ENCODE measurements at places on chromosomes 5 and 9.

DNA sequence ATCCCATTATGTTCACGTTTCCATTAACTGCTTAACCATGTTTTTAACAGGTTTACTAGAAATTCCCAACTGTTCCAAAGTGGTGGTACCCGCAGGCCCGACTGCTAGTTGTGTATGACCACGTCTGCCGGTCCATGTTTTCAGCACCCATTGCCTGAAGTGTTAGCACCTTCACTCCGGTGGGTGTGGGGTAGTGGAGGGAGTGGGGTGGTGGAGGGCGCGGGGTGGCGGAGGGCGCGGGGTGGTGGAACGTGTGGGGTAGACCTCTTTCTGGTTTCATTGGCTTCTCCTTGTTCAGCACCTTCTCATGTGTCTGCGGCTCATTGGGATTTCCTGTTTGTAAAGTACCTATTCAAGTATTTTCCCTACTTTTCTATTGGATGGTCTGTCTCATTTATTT lies 37.7 kb downstream of the TPPP start:
- DNase-seq, result no peak

DNA sequence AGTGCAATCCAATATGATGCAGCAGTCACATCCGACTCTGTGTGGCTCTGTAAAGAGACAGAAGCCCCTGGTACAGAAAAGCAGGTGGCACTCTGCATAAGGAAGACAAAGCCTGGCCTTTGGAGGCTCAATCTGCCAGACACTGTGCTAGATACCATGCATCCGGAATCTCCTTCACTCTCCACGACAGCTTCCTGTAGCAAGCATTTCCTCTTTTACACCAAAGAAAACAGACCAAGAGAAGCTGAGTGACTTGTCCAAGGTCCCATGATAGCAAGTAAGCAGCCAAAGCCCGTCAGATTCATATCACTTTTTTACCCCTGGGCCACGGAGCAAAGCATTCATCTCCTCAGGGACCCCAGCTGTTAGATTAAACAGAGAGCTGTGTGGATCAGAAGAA lies 64.2 kb upstream of the SMIM23 start:
- no peak for DNase-seq

GRCh38 chr5:100306000-100306399 lies 229.2 kb upstream of the FAM174A start:
- DNase-seq, result no peak

DNA sequence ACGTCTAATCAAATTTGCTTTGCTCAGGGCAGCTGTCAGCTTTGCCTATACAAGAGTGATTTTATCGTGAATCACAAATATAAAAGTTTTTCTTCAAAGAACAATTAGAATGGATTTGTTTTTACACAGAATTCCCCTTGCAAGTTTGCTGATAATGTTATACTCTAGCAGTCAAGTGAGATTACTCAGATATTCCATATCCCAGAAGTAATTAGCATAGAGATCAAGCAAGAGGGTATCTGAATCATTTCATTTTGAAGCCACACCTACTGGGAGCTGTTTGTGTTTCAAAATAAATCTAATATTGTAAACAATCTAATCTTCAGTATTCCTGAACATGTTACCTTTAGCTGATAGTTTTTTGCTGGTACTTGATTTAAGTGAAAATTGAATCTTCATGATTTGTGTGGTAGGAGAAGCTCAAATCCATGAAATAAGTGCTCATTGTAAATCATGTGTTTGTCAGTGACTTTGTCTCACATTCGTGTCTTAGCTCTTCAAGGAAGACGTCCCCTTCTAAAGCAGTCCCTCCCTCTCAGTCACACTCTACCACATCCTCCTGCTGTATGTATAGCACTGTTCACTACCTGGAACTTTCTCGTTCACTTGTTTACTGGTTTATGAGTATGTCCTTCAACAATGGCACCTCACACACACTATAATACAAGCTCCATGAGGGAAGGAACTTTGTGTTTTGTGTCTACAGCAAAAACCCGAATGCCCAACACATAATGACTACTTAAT lies 3.3 kb upstream of the TTC39B start:
- no peak for DNase-seq

DNA sequence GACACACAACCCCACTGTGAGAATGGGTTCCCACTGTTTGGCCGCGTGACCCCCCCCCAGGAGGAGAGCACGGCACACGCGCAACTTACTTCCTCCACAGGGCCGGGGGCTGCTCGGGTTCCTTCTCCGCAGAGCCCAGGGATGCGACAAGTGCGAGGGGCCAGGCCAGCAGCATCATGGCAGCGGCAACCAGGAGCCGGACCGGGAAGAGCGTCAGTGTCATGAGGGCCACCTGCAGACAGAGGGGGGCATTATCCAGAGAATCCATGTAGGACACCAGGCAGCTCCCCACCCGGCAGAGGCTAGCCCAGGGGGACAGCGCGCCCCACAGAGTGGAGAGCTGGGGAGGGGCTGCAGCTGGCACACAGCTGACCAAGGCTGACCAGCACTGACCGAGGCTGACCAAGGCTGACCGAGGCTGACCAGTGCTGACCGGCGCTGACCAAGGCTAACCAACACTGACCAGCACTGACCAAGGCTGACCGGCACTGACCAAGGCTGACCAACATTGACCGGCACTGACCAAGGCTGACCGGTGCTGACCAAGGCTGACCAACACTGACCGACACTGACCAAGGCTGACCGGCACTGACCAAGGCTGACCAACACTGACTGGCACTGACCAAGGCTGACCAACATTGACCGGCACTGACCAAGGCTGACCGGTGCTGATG lies 22.3 kb downstream of the LPCAT1 start:
- DNase-seq, result no peak

- DNase-seq, result no peak
Measured at GRCh38 chr5:176620333-176620981, 9.9 kb downstream of the SNCB start.

DNA sequence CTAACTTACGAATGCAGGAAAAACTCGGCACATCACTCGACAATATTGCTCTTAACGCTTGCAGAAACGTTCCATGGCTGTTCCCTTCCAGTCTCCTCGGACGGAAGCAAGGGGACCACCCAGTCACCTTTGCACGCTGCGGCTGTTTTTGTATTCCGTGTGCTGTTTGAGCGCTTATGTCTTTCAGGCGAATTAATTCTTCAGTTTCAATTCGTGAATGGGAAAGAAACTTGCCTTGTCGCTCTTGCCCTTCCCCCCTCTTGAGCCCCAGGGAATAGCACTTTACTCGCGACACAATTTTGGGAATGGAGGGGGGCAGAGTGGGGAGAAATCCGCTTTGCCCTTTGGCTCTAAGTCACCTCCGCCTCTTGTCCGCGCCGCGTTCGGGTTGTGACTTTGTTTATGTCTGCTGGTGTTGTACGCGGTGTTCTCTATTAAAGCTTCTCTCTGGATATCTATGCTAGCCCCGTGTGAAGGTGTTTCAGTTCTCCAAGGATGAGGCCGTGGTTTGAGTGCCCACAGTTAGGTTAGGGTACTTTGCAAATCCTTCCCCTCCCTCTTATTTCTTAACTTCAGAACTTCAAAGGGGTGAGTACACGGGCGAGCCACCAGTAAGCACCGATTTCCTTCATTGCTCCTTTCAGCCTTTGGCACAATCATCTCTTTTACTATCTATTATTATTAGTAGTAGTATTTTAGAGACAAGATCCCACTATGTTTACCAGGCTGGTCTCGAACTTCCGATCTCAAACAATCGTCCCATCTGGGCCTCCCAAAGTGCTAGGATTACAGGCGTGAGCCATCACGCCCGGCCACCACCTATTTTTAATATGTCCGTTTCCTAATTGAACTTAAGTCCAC lies 2.7 kb downstream of the FOXB2 start:
- DNase-seq, result no peak

DNA sequence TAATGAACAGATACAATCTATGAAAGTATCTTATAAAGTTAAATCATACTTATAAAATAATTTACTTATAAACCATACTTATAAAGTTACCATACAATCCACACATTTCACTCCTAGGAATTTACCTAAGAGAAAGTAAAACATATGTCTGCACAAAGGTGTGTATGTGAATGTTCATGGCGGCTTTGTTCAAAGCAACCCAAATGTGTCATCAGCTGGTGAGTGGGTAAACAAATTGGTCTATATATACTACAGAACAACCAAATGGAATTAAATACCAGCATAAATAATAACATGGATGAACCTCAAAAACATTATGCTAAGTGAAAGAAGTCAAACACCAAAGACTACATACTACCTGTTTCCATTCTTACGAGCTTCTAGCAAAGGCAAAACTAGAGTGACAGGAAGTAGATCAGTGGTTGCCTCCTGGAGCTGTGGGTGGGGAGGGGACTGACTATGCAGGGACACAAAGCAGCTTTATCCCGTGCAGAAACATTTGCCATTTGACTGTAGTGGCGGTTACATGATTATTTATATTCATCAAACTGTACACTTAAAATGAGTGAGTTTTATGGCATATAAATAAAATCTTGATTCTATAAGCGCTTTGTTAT lies 10.6 kb downstream of the TRAF1 start:
- DNase-seq, result no peak

GRCh38 chr5:36728697-36729543 lies 122.5 kb downstream of the SLC1A3 start:
- no peak for DNase-seq

DNA sequence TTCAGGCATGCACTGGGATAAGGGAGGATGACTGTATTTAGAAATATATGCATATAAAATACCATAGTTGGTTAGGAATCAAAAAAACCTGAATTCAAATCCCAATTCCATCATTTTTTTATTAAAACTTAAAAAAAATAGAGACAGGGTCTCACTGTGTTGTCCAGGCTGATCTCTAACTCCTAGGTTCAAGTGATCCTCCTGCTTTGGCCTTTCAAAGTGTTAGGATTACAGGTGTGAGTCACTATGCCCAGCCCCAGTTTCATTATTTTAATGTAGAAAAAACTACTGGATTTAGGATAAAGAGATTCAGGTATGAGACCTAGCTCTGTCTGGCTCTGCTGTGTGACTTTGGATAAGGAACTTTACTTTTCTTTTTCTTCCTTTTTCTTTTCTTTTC lies 3.3 kb upstream of the LARP1 start:
- no peak for DNase-seq

DNA sequence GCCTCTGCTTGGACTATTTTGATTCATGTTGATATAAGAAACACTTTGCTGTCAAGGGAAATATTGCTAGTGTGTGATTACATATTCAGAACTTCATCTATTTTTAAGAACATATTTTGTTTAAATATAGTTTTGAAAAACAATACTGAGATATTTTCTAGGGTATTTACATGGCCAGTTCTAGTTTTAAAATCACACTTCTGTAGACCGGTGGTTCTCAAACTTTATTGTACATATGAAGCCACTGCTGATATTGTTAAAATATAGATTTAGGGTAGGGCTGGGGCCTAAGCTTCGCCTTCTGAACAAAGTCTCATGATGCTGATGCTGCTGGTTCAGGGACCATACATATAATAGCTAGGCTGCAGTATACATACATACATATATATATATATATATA lies 1000.0 kb downstream of the PTPRD start:
- DNase-seq, result no peak

GRCh38 chr5:88090506-88090905 lies 178.1 kb downstream of the TMEM161B start:
- DNase-seq, result no peak

- DNase-seq, result no peak
Measured at GRCh38 chr5:54094706-54095105, 215.7 kb downstream of the ARL15 start.

DNA sequence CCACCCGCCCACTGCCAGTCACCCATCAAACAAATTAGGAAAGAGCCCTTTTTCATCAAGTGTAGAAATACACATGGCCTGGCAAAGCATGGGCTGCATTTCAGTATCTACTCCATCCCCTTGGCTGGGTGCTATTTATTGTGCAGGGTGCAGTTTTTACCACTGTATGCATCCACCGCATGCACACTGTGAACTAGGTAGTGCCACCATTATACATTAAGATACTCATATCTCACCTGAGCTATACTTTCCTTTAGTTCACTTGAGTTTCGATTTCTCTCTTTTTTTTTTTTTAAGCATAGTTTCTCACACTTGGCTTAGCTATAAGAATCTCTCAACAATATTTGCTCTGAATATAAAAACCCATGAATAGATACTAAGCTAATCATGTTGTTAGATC lies 49.4 kb downstream of the JMY start:
- DNase-seq, result no peak

GRCh38 chr9:36325081-36325828 lies 67.0 kb upstream of the GNE start:
- no peak for DNase-seq

DNA sequence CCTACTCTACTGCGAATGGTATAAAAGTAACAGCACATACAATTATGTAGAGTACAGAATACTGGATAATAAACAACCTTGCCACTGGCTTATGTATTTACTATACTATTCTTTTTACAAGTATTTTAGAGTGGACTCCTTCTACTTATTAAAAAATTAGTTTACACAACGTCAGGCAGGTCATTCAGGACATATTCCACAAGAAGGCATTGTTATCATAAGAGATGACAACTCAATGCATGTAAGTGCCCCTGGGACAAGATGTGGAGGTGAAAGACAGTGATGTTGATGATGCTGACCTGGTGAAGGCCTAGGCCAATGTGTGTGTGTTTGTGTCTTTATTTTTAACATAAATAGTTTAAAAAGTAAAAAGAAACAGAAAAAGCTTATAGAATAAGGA lies 421.7 kb downstream of the CDH12 start:
- DNase-seq, result no peak

All from stimulated activated CD8-positive, alpha-beta memory T cell treated with anti-CD3 and anti-CD28 coated beads, Interleukin-12 subunit alpha, Interleukin-12 subunit beta, amount 100 ng/mL, for 4 hours (primary cell).